Fibroblast of the aortic adventitia (primary cell): ENCODE measurements at places on chromosomes 13 and 19.

DNA sequence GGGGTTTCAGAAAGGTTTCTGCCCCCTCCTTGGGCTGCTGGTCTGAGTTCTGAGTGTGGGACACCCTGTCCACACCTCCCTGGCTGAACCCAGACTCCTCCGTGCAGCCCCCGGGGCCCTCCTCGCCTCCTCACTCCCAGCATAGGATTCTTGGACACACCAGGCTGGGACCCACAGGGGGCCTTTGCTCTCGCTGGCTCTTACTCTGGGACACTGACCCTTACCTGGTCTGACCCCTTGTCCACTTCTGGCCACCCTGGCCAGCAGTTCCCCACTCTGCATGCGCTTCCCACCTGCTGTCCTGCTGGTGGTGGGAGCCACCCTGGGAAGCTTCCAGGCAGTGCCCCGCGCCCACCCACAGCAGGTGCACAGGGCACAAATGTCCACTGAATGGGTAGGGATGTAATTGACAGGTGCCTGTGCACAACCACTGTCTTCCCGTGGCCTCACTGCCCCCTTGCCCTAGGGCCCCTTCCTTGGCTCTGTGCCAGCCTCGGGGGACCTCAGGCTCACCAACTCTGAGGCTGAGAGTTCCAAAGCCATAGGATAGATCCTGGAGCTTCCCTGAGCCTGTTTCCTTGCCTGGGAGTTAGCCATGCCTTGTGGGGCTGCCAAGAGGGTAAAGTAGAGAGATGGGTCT, 7.0 kb upstream of the SLC25A42 start:
- no peak for DNase-seq

DNA sequence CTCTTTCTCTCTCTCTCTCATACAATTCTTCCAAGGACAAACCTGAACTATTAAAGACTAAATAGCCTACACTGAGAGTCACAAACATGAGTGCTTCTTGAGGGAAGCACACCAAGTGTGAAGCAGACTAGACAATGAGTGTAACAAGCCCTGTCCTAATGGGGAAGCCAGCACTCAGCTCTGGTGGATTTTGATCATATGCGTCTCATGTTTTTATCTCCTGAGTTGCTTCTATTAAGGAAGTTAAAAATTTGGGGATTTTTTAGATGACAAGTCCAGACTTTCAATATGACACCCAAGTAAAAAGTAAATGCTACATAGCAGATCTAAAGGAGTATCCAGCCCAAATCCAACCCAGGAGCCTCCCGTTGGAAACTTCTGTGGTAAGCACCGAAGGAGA, 437.8 kb downstream of the RFC3 start:
- DNase-seq: no peak

GRCh38 chr19:29587518-29587986, 18.5 kb upstream of the POP4 start:
- DNase-seq: no peak

DNA sequence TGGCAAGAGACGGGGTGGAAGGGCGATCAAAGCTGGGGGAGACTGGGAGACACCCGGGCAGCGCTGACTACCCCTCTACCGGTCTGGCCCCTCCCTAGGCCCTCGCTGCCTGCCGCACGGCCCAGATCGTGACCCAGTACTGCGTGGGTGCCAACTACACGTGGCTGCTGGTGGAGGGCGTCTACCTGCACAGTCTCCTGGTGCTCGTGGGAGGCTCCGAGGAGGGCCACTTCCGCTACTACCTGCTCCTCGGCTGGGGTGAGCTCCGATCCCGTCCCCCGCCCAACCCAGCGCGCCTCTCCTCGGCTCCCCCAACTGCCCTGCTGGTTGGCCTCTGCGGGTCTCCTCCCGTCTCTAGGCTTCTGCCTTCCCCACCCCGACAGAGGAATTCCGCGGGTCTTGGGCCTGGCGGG, 8.8 kb downstream of the GIPR start:
- no peak for DNase-seq

GRCh38 chr19:32010071-32010470, 335.3 kb upstream of the ZNF507 start:
- no peak for DNase-seq

GRCh38 chr13:113837560-113838355, 26.1 kb downstream of the GAS6 start:
- DNase-seq: peak; percentile 98

DNA sequence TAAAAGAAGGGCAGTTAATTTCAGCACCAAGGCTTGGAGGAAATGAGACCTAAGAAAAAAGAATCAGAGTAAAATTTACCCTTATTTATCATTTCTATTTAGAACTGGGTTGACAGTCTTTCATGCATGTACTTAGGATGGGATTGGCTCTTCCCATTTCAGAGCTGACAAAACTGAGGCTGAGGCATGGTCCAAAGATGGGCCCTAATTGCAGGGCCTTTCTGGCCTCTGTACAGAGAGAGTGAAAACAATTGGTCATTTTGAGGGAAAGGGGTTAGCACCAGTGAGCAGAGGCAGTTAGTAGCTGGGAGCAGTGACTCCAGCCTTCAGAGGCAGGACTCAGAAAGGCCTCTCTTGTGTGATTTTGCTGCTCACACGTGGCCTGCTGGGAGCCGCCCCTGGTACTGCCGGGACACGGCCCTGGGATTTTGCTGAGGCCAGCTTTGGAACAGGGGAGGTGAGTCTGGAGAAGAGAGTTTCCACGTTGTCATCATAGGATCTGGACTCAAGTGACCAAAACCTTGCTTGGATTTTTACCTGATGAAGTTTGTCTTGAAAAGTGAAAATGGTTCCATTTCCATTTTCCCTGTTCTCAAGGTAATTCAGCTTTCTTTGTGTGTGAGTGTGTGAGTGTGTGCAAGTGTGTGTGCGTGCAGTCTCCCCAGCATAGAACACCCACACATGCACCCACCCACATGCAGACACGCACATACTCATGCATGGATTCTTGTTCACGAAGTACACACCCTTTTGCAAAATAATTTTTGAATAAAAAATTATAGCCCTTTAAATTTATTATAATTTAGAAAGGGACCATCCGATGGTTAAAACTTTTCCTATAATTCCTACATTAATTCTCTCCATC, at the start of gene ZNF536:
Gene ZNF536, plus strand, starts transcription at position 425 of the 865 bp plus-strand sequence. CDS start 71,179 bp downstream, outside the sequence.
- no peak for DNase-seq
